ENCODE measurements at places on chromosomes 4 and X.
A peak's percentile ranks its signal among the peaks of the same experiment; 100 is the strongest.

GRCh38 chrX:83593634-83594294, 85.7 kb downstream of the POU3F4 start:
- DNase-seq, result no peak

DNA sequence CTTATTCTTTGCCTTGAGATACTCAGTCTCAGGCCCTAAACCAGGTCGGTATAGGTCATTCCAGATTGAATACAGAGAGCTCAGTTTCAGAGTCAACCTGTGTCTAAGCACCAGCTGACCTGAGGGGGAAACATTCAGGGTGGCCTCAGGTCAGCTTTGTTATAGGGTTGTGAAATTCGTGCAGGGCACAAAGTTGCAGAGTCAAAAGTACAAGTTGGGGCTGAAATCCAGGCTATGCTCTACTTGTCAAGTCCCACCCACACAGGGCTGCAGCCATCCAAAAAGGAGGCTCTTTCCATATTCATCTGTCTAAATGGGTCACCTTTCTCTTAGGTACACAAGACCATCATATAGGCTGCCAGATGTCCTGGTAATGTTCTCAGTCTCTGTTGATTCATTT, 89.7 kb downstream of the ITIH6 start:
- no peak for DNase-seq

GRCh38 chr4:26334366-26334765, 13.6 kb downstream of the RBPJ start:
- DNase-seq, result no peak

- no peak for DNase-seq
Measured at GRCh38 chrX:48569958-48570357, 4.3 kb upstream of the RBM3 start.

DNA sequence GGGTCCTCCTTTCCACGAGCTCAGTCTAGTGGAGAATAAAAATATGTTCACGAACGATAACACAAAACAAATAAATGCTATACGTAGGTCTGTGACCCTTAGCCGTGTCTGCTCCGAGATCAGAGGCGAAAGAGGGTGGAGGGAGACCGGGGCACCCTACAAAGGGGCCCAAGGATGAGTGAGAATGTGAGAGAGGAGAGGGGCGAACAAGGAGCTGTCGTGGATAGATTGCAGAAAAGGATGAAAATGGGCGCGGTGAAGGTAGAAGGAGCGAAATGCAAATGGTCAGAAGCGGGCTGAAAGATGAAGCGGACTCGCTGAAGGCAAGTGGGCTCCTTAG, 6.2 kb upstream of the ZBTB33 start:
- no peak for DNase-seq

GRCh38 chrX:48791063-48791820, 4.9 kb downstream of the GATA1 start:
- DNase-seq, result no peak

GRCh38 chr4:68907788-68908700, 43.6 kb downstream of the UGT2A3 start:
- DNase-seq, result no peak

DNA sequence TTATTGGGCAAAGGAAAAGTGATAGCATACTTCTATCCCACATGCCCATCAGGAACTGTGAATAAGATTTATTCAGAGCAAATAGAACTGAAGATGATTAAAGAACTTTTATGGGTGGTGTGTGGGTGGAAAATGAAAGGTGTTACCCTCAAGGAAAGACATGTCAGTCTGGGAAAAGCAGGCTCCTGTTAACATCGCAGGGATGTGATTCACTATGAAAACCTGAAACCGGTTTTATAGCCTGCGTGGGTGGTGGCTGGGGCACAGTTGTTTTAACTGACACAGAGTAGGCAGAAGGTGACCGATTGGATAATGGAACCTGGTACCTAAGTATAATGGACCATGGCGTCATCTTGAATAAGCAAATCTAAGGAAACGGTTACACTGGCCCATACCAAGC, 61.3 kb upstream of the CASK start:
- no peak for DNase-seq

GRCh38 chrX:9789555-9789954, 3.3 kb downstream of the SHROOM2 start:
- DNase-seq, result no peak

- DNase-seq, result no peak
Measured at GRCh38 chr4:146514651-146515357, 6.9 kb downstream of the SLC10A7 start.

GRCh38 chr4:147739239-147739823, 7.4 kb downstream of the ARHGAP10 start:
- no peak for DNase-seq

DNA sequence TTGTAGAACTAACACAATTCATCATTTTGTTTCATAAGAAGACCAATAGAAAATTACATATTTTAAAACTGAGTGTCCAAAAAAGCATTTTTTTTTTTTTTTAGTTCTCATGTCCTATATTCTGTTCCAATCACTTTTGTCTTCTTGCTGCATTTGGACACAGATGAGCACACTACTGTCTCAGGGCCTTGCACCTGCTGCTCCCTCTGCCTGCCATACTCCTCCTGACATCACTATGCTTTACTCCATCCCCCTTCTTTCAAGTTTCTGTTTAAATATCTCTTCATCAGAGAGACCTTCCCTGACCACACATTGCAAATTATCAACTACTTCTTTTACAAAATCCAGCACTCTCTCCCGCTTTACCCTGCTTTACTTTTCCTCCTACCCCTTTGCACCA, 230.7 kb upstream of the GK2 start:
- DNase-seq, result peak; percentile 44

- DNase-seq, result no peak
Measured at GRCh38 chrX:36684053-36684452, 324.1 kb upstream of the FAM47C start.

- no peak for DNase-seq
Measured at GRCh38 chr4:145739845-145740244, 59.9 kb downstream of the C4orf51 start.

GRCh38 chr4:141432000-141432712, 204.2 kb upstream of the IL15 start:
- no peak for DNase-seq

- DNase-seq, result no peak
Measured at GRCh38 chr4:109164011-109164410, 138.4 kb downstream of the COL25A1 start.

DNA sequence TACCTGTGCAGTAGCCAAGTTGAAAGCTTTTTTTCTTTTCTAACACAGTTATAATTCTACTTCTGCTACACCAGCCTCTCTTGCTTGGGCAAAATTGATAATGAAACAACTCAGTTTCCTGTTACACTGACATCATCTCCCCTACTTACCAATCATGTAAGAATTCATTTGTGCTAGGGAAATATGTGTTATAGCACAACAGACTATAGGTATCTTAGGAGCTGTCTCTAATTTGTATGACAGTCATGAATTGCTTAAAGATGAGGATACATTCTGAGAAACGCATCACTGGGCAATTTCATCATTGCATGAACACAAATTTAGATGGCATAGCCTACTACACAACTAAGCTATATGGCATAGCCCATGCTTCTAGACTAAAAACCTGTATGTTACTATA, 246.3 kb upstream of the ANKRD50 start:
- DNase-seq, result no peak

DNA sequence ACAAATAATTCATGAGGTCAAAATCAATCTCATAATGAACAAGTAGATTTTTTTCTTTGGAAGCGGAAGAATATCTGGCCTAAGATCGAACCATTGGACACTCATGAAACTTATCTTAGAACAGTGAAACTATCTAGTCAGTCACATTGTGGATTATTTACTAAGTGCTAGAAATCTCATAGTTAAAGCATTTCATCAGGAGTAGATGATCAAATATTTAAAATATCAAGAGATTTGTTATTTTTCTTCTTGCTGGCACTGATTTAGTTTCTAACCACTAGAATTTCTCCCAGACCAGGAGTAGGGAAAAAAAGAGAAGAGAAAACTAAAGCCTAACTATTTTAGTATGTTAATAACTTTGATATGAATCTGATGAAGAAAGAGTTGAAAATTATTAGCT, 105.5 kb downstream of the SHROOM3 start:
- DNase-seq, result no peak

GRCh38 chrX:115696039-115696438, 135.1 kb downstream of the PLS3 start:
- no peak for DNase-seq

DNA sequence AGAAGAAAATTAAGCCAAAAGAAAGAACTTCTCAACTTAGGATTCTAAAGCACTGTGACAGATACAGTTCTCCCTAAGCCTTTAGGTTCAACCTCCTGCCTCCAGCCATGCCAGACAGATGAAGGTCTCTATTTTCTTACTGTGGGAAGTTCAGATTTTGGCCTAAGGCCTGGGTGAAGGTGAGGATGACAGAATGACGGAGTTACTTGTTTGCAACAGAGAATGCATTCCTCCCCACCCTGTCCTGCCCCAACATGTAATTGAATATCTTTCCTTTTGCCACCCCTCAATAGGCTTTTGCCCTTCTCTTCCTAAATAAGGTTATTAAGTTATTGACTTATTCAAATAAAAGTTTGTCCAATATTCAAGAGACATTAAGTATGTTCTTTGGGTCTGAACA, 25.6 kb downstream of the SLC16A2 start:
- no peak for DNase-seq

DNA sequence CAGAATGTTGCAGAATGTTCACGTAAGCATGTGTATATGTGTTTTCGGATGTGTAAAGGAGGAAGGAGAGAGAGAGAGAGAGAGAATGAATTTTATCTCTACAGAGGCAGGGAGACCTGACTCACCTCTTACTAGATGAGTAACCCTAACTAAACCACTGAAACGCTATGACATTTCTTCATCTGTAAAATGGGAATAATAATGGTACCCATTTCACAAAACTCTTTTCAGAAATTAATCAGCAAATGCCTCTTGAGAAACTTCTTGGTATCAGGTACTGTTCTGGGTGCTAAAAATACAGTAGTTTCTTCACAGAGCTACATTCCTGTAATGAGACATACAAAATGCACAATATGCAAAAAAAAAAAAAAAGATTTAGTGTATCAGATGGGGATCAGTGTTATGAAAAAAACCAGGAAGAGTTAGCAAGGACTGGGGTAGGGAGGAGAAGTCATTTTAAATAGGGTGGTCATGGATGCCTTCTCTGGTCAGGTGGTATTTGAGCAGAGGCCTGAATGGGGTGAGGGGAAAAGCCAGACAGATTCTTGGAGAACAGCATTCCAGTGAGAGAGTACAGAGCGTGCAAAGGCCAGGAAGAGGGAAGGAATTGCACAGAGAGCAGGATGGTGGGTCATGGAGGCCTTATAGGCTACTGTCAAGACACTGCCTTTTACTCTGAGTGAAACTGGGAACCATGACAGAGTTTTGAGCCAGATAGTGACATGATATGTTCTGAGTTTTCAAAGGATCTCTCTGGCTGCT, 84.9 kb upstream of the SPANXB1 start:
- no peak for DNase-seq

DNA sequence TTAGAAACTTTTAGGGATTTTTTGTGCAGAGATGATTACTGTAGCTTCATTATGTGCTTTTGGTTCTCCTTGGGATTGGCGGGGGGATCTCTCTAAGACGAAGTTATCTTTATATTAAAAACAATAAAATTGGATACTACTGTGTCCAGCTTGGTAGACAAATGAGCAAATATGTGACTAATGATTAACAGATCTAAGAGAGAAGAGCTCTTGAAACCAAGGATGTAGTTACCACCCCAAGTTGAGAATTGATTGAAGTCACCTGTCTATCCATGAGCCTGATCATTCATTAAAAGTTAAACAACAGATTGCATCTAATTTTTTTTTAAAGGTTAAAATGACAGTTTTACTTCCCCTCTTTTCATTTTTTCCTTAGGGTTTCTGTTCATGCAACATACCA, 8.7 kb downstream of the PAICS start:
- DNase-seq, result no peak

- no peak for DNase-seq
Measured at GRCh38 chr4:139611391-139611790, 54.2 kb upstream of the MGST2 start.

DNA sequence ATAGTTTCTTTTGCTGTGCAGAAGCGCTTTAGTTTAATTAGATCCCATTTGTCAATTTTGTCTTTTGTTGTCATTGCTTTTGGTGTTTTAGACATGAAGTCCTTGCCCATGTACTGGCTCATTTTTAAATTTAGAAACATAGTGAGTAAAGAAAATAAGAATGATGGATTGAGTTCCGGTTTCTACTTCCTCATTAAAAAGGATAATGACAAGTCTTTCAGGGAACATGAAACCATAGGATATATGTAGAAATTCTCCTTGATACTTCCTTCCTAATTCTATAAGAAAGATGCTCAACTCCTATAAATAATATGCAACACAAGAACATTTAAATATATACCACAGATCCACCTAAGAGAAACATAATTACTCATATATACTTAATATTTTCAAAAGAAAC, 240.9 kb downstream of the BANK1 start:
- no peak for DNase-seq
